ENCODE measurements at places on chromosomes 2 and 18. TPM values are rescaled to one million over a fixed set of nuclear protein-coding genes. Genes with fewer than 3 reads are reported as not detected.

- DNase-seq: no peak
These were observed 242.5 kb downstream of the DCC start for GRCh38 chr18:52582516-52582915.

CRYBA2 gene
- 6.9 TPM for total RNA-seq

NPAS2 gene
- total RNA-seq: 59.6 TPM

DNA sequence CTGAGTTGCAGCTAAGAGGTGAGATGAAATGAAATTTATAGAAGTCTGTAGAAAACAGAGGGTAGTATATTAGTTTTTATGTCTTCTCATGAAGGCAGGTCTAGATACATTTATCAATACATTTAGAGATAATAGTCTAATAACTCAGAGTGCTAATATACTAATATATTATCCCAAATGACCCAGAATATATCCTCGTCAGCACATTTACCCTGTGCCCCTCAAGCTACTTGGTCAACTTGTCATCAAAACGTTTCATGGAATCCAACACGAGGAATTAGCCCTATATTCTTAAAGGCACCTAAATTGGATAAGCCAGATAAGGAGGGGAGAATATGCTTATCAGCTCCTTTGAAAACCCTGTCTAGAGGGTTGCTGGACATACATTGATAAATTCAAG, 415.1 kb upstream of the LRRTM1 start:
- no peak for DNase-seq

IGFBP5 gene
- total RNA-seq: 40.0 TPM

CROCC2 gene
- not detected for total RNA-seq

DNA sequence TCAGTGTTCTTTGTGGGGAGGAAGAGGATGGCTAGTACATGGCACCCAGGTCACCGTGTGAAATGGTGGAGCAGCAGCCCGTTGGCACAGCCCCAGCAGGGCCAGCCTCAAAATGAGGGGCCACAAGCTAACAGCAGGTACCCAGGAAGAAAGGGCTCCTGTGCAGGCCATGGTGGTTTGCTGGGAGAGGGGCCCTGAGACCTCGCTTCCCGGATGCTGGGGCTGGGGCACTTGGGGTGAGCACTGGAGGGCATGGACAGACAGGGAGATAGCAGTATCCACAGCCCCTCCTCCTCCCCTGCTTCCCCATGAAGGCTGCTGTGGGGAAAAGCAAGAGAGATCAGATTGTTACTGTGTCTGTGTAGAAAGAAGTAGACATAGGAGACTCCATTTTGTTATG, 16.2 kb upstream of the TEX44 start:
- DNase-seq: no peak

KIAA2012 gene
- total RNA-seq: not detected

PDCD1 gene
- 0.36 TPM for total RNA-seq

GRCh38 chr18:9684881-9685614, 23.1 kb upstream of the RAB31 start:
- DNase-seq: no peak

DNA sequence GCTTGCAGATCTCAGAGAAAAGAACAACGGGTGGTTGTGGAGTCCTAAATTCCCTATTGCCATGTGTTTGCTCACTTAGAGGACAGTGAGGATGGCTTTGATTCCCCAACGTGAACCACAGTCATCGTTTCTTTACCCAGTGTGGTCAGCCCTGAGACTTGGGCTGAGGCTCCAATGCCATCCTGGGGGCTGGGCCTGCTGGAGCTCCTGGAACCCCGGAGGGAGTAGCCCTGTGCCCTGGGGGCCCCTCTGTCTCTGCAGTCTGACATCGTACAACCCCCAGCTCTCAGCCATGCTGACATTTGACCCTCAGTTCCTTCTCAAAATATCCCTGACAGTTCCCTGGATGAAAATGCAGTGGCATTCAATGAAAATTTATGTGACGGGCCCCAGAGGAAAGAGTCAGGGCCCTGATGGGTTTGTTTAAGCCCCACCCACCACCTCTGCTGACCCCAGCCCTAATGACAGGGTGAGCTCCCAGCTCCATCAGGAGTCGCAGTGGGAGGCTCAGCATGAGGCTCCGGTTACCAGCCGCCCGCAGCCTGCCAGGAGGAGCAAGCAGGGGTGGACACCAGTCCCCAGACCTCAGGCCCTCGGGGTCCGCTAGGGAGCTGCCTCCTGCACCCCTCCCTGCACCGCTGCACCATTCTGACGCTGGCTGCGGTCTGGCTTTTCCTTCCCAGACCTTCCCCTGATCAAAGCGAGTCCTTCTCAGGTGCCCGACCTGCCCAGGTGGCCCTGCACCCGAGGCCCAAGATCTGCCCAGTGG, 120.9 kb downstream of the TWIST2 start:
- no peak for DNase-seq

DNA sequence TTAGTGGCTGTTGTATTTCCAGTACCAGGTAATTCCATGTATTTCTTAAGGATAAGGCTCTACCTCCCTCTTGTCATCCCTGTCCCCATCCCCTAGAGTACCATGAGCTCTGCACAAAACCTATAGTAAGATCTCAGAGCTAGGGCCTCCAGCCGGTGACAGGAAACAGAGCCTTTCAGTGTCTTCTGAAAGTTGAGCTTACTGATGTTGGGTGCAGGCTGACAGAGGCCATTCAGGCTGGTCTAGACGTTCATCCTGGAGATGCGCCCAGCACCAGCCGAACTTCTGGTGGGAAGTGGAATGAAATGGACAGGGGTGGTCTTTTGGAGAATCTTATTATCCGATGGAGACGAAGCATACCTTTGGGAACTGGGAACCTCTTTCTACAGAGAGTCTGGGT, 16.7 kb upstream of the LYPD6B start:
- no peak for DNase-seq

DNAJC27 gene
- 3.7 TPM for total RNA-seq

DNA sequence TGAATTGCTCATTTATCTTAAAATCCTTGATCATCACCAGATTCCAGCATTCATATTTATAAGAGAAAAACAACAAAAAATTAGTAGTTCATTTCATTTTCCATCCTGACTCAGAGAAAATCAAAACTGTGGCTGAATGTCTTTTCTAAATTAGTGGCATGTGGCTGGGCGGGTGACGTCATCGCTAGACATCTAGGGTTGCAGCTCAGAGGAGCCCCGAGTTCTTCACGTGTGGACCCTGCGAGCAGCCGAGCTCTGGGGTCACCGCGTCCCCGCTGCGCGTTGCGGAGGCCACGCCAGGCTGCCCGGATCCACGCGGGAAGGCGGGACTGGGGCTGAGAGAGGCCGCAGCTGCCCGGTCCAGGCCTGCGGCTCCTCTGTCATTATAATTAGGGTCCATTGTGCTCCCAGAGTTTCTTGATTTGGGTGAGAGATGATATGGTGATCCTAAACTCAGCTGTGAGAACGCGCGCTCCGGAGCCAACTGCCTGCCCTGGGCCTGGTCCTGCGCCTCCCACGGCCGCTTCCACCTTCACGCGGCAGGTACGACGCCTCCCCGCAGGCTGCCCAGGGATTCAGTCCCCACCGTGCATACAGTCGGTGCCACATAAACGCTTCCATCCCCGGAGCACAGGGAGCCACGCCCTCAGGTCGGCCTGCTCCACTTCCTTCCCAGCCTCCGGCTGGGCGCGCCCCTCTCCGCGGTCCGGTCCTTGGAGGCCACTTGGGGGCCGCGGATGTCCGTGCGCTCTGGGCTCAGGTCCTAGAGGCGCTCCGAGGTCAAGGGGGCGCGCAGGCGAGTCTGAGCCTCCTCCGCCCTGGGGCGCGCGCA, 56.5 kb downstream of the TMEM18 start:
- no peak for DNase-seq

DNA sequence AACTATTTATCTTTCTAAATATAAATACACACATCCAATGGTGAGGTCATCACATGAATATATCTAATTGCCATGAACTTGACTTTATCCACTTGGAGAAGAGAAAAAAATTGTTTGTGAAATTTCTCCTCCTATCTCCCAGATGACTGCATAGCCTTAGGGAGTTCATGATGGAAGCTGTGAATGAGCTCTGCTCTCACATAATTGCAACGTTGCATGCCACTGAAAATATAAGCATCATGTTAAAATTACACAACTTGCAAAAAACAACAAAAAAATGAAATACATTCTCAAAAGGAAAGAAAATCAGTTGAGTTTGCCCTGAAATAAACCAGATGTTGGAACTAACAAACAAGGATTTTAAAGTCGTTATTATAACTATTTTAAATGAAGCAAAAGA, 50.6 kb upstream of the OSR1 start:
- no peak for DNase-seq

FRZB gene
- 20.5 TPM for total RNA-seq

LYG1 gene
- 0.55 TPM for total RNA-seq

DNA sequence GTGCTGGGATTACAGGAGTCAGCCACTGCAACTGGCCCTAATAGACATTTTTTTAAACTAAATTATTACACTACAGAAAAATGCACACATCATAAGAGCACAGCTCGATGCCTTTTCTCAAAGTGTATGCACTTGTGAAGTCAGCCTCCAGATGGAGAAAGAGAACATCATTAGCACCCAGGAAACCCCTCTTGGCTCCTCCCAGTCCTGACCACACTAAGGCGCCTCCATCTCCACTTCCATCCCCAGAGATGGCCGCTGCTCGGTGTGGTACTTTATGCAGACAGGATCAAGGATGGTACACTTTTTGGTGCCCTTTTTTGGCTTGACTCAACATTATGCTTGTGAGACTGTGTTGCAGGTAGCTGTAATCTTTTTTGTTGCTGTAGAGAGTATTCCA, 34.8 kb downstream of the RRM2 start:
- no peak for DNase-seq

- no peak for DNase-seq
These were observed 1300.5 kb upstream of the DDX18 start for GRCh38 chr2:116513991-116514390.

- DNase-seq: no peak
These were observed 6.1 kb downstream of the CFAP221 start for GRCh38 chr2:119550346-119550745.

DNA sequence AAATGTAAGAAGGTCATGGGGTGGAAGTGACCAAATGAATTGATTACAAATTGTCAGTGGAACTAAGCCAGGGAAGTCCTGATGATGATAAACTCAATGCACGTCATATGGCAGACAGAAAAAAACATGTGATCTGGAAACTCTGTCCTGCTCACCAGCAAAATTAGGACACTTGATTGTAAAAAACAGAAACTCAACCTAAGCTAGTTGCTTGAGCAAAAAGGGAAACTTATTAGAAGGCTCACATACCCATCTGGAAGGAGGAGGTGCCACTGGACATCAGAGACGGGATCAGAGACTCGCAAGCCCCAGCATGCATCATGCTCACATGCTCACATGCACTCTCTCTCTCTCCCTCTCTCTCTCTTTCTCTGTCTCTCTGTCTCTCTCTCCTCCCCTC, 96.8 kb downstream of the SP3 start:
- DNase-seq: no peak

AOX1 gene
- 8.7 TPM for total RNA-seq

POTEE gene
- total RNA-seq: 0.22 TPM

C1QL2 gene
- not detected for total RNA-seq

UBE2F gene
- total RNA-seq: 50.8 TPM

- no peak for DNase-seq
These were observed 332.9 kb downstream of the CDH2 start for GRCh38 chr18:27843783-27844777.

DNA sequence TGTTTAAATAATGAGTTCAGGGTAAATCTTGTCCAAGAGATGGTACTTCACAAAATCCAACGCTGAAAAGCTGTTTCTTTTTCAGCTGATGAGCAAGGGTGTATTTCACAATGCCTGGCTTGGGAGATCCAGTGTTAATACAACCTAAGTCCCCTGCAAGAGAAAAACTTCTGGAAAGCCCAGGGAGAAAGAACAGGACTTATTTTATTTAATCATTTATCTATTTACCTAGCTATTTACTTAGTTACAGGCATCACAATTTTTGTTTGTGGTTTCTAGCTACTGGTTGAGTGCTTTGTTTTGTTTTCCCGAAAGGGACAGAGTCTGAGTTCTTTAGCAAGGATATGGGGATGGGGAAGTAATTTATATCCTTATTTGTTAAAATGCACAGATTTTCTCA, 598.2 kb upstream of the SYT4 start:
- DNase-seq: no peak

GRCh38 chr18:14930076-14930475, 182.1 kb downstream of the ANKRD30B start:
- no peak for DNase-seq

All from left colon (tissue), 2 donors.